ENCODE measurements at places on chromosomes 1 and 21. TPM values are rescaled to one million over a fixed set of nuclear protein-coding genes. Genes with fewer than 3 reads are reported as not detected.

DNA sequence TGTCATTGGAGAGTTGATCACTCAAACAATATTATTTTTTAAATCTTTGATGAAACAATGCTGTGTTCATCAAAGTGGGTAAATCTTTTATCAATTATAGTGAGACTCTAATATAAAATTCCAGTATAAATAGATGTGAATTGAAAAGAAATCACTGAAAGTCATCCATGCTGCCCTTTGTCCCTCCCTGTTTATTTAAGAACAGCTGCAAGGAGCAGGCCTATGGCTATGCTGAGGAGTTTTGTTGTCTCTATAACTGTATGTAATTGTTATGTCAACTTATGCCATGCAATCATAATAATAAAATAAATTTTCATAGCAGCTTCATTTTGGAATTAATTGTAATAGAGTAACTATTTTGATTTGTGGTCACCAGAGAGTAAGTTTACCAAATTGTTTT, 1272.4 kb upstream of the ADGRL4 start:
- no peak for DNase-seq
- no peaks in the 10 kb centered on the region for H3K36me3 ChIP-seq
- no peak overlapping the region for H3K4me3 ChIP-seq
- no peaks in the 10 kb centered on the region for H3K27me3 ChIP-seq
- H3K4me1 ChIP-seq: no peaks in the 10 kb centered on the region

DNA sequence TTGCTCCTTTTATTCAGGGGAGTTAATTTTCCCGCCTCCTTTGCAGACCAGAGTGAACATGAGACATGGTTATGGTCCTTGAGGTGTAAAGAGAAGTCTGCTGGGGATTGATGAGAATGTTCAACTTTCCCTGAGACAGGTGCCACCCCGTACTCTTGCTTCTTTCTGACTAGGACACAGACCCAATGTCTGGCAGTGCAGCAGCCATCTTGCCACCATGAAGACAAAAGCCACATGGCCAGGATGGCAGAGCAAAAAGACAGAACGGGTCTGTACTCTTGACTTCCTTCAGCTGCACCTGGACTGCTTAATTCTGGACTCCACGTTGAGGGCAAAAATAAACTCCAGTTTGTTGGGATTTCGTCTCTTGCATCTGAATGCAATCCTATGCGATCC, 54.1 kb downstream of the KLHDC7A start:
- no peak overlapping the region for H3K27ac ChIP-seq
- no peak overlapping the region for H3K4me3 ChIP-seq
- H3K4me1 ChIP-seq: no peaks in the 10 kb centered on the region
- H3K36me3 ChIP-seq: no peaks in the 10 kb centered on the region
- no peaks in the 10 kb centered on the region for H3K27me3 ChIP-seq

- H3K36me3 ChIP-seq: no peaks in the 10 kb centered on the region
- no peak overlapping the region for H3K27ac ChIP-seq
- peaks cover 9% of the 10 kb centered on the region for H3K4me1 ChIP-seq
- peak overlapping the region; percentile 75 for H3K4me3 ChIP-seq
These were observed 46.5 kb upstream of the PODN start for GRCh38 chr1:53015508-53015860.

DNA sequence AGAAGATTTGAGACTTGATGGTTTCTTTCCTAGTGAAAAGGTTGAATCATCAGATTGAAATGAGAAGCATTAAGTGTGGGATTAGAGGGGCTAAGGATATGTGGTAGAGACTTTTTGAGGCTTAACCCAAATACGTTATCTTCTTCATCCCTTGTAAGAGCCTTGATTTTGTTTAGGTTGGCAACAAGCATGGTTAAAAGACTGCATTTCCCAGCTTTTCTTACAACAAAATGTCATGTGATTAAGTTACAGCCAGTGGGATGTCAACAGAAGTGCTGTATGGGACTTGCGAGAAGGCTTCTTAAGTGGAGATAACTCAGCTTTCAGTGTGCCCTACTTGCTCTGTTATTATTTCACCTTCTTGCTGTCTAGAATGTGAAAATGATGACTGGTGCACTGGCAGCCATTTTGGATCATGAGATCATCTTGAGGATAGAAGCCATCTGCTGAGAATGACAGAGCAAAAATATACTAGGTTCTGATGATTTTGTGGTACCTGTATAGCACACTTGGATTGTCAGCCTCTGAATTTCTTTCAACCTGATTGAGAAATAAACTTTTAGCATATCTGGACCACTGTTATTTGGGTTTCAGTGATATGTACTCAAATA, 41.3 kb upstream of the GNG12 start:
- no peak overlapping the region for H3K27ac ChIP-seq
- DNase-seq: no peak
- no peak overlapping the region for H3K4me3 ChIP-seq
- no peaks in the 10 kb centered on the region for H3K27me3 ChIP-seq
- H3K4me1 ChIP-seq: no peaks in the 10 kb centered on the region
- H3K36me3 ChIP-seq: no peaks in the 10 kb centered on the region

The PTGS2 gene
- total RNA-seq: 0.37 TPM

The TMEM50A gene
- 95.6 TPM for total RNA-seq

The AKR7A3 gene
- not detected for total RNA-seq
